ENCODE measurements at places on chromosomes 6 and 20. TPM values are rescaled to one million over a fixed set of nuclear protein-coding genes. Genes with fewer than 3 reads are reported as not detected.

PLCB4 gene
- total RNA-seq = 29.4 TPM

OR12D3 gene
- total RNA-seq = not detected

RIPPLY2 gene
- total RNA-seq = 14.9 TPM

SLC32A1 gene
- 23.4 TPM for total RNA-seq

TXLNB gene
- total RNA-seq = 1.6 TPM

SRMS gene
- total RNA-seq = not detected

GNAS-AS1 gene
- total RNA-seq = 0.86 TPM

SLC24A3 gene
- 14.8 TPM for total RNA-seq

ZSCAN12 gene
- total RNA-seq = 7.1 TPM

CAGE1 gene
- 0.22 TPM for total RNA-seq

ZNF334 gene
- 15.0 TPM for total RNA-seq

MAP1LC3A gene
- total RNA-seq = 202 TPM

NRSN1 gene
- 144 TPM for total RNA-seq

RBBP8NL gene
- not detected for total RNA-seq

CFAP61 gene
- 7.4 TPM for total RNA-seq

Measured in dorsolateral prefrontal cortex (tissue), 122 donors.